Femur (tissue), 1 donor: ENCODE measurements at places on chromosomes 1 and 21.
A peak's percentile ranks its signal among the peaks of the same experiment; 100 is the strongest.

DNA sequence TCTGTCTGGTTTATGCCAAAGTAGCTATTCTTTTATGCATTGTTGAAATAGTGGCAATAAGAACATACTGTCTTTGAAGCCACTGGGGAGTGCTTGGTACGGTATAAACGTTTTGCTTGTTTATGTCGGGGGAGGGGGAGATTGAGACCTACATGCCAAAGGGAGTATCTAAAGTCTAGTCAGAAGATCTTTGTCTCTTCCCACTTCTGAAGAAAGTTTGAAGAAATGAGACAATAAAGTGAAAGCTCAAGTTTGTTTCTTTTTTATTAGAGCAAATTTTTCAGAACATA lies 6.8 kb downstream of the AKIRIN1 start:
- DNase-seq = no peak

DNA sequence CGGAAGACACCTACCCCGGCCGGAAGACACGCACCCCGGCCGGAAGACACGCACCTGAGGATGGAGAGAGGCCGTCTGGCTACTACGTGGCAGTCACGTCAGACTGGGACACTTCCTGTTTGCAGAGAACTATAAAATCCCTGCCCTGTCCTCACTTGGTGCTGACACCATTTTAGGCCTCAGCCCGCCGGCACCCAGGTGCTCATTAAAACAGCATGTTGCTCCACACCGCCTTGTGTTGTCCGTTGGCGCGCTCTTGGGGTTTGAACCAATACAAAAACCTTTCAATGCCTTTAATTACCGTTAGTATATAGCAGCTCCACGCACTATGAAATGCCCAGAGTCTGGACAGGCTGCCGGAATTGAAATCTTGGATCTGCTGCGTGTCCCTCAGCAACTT lies 34.7 kb downstream of the VN1R5 start:
- no peak for DNase-seq

DNA sequence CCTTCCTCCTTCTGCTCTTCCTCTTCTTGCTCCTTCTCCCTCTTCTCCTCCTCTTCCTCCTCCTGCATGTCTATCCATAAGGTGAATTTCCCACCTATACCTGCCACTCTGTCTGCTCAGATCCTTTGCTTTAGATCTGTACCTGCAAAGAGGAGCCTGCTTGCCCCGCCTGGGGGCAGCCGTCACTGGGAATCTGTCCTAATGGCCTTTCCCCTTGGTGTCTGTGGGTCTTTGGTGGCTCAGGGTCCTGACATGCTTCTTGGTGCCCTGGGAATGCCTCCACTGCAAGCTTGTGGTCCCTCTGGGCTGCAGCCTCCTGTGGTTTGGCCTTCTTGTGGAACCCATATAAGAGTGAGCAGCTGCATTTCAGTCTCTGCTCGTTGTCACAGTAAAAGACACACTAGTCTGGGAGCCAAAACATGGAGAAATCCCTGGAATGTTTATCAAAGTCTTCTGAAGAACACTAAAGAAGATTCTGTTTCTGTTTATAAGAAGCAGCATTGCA lies 79.5 kb upstream of the CSF3R start:
- peak; percentile 1 for DNase-seq

DNA sequence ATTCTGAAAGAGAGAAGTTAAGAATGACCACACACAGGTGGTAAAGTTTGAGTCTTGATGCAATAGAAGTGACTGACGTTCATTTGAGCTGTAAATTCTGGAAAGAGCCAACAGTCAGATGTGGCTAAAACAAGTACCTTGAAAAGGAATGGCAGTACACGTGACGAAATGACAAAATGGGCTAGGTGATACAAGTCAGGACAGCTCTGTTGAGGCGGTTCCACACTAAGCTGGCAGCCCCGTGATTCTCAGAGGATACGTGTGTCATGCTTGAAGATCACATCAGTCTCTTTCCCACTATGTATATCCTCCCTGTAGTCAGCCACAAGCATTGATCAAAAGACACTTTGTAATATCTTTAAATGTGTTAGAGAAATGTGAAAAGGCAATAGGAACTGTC lies 881.3 kb upstream of the ADGRL2 start:
- no peak for DNase-seq

GRCh38 chr1:240455228-240455821 lies 156.6 kb downstream of the GREM2 start:
- DNase-seq = no peak

DNA sequence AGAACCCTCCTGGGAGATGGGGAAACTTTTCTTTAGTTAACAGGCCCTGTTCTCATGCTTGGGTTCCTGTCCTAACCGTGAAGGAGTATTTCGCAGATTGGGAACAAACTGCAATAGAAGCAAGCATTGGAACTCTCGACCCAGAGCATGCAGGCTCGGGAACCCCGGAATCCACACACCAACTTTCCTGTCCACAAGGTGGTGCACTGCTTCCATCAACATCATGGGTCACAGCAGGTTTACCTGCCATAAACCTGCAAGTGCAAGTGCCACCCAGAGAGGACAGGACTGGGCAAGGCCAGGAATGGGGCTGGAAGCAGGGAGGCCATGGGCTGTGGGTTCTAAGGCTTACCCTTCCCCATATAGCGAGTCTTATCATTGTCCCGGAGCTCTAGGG lies 6.9 kb downstream of the ENO1 start:
- DNase-seq = no peak

- DNase-seq = no peak
Measured at GRCh38 chr1:38004284-38005108, 818 bp downstream of the FHL3 start.

DNA sequence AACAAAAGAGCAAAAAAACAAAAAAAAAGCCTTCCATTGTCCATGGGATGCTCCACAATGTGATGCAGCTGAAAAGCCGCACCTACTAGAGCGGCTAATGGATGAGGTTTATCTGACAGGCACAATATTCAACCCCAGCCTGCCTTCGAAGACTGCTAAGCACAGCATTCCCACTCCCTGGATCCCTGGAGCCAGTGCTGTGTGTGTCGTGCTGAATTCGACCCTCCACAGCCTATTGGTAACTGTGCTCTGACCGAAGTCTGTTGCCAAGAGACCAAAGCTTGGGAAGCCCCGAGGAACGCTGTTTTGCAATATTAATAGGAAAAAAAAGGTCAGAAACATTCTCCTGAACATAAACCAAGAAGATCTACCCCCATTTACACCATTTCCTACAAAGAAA lies 57.2 kb upstream of the PUM1 start:
- no peak for DNase-seq

- DNase-seq = no peak
Measured at GRCh38 chr1:102071451-102071850, 74.7 kb upstream of the OLFM3 start.

- DNase-seq = no peak
Measured at GRCh38 chr1:66335125-66335524, 198.8 kb upstream of the SGIP1 start.

DNA sequence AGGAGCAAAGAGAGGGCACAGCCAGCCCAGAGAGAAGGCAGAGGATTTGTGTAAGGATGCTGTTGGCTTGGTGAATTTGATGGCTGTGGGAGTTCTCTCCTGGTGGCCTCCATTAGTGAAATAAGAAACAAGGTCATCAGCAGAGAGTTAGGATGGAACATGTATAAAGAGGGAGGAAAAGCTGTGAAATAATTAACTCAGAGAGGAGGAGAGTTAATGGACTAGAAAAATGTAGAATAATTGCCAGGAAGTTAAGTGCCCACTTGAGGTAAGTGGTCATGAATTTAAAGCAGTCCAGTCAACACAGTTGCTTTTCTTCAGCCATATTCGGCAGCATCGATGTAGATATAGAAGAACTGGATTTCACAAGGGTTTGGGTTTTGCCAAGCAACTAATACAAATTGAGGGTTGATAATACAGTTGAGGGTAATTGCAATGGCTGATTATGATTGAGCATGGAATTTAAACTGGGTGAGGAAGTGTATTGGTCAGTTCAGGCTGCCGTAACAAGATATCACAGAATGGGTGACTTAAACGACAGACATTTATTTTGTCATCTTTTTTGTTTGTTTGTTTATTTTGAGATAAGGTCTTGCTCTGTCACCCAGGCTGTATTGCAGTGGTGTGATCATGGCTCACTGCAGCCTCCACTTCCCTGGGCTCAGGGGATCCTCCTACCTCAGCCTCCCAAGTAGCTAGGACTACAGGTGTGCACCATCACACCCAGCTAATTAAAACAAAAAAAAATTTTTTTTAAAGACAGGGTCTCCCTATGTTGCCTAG lies 31.7 kb upstream of the KLF17 start:
- no peak for DNase-seq

- DNase-seq = no peak
Measured at GRCh38 chr1:160925652-160926244, 28.9 kb downstream of the ITLN2 start.

GRCh38 chr1:46643368-46643775 lies 24.8 kb downstream of the ATPAF1 start:
- DNase-seq = no peak

DNA sequence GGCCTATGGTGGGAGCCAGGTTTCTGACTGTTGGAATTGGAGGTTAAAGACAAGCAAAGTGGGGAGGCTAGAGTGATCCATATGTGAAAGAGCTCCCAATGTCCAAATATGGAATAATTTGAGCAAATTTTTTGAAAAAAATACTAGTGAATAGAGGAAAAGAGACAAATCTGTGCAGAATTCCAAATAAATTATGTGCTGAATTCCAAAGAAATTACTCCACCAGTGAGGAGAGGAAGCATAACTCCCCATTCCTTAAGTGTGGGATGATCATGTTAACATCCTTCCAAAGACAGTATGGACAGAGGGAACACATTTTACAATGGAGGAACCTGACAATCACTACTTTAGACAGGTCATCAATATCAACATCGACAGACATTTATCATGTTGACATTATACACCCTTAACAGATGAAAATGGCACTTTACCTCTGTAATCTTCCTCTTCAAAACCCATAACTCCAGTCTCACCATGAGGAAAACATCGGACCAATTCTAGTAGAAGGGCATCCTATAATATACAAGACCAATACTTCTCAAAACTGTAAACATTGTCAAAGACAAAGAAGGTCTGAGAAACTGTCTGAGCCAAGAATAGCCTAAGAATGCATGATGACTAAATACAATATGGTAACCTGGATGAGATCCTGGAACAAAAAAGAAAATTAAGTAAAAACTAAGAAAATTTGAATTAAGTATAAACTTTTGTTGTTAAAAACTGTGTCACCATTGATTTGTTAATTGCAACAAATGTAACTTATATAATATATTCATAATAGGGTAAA lies 71.5 kb upstream of the RGS4 start:
- no peak for DNase-seq

DNA sequence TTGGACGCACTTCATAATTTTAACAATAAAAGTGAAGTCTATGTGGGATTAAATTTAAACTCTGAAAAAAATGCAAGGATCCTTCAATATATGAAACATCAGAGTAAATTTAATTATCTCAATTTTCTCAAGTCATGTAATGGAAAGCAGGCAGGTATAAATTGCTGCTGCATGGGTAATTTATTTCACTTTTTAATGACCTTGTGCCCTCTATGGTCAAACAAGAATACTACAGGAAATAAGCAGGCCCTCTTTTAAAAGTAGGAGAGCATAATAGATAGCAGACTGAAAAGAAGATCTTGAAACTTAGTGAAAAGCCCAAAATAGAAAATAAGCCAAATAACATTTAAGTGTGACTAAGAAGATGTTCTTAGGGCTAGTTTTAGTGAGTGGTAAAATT lies 22.9 kb downstream of the BCAS2 start:
- no peak for DNase-seq

DNA sequence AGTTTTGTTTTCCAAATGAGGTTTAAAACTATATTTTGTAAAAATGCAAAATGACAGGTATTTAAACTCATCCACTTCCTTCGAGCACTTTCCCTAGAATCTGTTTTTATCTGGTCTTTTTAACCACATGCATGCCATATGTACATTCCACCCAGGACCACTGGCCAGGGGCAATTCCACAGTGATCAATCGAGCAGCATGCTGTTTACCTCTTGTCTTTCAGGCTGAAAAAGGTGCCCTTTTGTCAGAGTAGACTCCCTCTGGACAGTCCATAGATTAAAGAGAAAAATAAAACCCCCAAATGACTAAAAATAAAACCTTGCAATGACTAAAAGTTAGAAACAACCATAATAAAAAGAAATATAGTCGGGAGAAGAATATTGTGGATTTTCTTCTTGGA lies 313.3 kb downstream of the LMO4 start:
- DNase-seq = no peak

DNA sequence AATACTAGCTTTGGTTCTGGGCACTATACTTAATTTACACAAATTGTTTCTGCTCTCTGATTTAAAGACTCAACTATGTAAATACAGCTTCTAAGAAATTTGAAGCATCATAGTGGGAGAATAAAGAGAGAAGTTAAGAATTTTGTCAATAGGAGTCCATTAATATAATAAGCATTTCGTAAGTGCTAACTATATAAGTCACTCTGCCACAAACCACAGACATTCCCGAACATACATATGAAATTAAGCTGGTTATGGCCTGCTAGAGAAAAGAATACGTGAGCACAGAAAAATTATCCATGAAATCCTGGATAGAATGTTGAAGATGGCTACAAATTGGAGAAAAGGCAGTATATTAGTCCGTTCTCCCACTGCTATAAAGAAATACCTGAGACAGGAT lies 526.2 kb downstream of the MRPL39 start:
- no peak for DNase-seq

GRCh38 chr1:20551945-20552727 lies at the start of gene FAM43B:
Gene FAM43B, plus strand, starts transcription at chr1:20552573. Its CDS starts 401 bp downstream, at chr1:20552974.
- peak; percentile 91 for DNase-seq

DNA sequence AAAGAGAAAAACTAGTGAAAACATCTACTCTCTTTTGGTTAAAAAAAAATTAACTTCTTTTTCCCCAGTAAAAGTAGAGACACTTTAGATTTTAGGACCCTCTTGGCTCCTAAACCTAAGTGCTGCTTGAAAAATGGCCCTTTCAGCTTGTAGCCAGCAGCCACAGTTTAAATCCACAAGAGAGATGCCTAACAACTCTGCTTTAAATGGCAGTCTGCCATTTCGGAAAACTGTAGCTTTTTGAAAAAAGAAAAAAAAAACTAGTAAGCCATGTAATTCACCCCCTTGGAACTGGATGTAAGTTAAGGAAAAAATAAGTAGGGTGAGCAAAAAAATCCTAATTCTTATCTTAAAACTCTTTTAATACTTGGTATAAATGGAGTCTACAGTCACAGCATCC lies 56.0 kb downstream of the LHX9 start:
- DNase-seq = no peak

- peak; percentile 86 for DNase-seq
Measured at GRCh38 chr1:201792534-201793305, 36.2 kb upstream of the IPO9 start.

- no peak for DNase-seq
Measured at GRCh38 chr1:213417225-213417820, 366.3 kb downstream of the RPS6KC1 start.

- no peak for DNase-seq
Measured at GRCh38 chr1:41695118-41695745, 210.7 kb upstream of the EDN2 start.

- DNase-seq = no peak
Measured at GRCh38 chr1:225754940-225755641, 22.5 kb upstream of the SRP9 start.
